Kidney glomerular epithelial cell (primary cell): ENCODE measurements at places on chromosomes 5 and 9.

DNA sequence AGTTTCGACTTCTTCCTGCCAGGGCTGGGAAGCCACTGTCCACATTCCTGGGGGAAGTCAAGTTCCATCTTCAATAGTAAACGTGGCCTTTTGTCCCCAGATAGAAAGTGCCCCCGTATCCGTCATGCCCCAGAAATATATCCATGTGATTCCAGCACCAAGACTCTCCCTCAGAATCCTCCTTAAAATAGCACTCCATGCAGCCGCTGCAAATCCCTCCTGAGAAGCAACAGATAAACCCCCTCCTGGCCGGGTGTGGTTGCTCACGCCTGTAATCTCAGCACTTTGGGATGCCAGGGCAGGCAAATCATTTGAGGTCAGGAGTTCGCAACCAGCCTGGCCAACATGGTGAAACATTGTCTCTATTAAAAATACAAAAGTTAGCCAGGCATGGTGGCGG is 126.1 kb downstream of the OLFM1 start:
- no peak for DNase-seq

GRCh38 chr9:115373000-115373709 is 255.2 kb upstream of the TNC start:
- DNase-seq: peak; percentile 96

DNA sequence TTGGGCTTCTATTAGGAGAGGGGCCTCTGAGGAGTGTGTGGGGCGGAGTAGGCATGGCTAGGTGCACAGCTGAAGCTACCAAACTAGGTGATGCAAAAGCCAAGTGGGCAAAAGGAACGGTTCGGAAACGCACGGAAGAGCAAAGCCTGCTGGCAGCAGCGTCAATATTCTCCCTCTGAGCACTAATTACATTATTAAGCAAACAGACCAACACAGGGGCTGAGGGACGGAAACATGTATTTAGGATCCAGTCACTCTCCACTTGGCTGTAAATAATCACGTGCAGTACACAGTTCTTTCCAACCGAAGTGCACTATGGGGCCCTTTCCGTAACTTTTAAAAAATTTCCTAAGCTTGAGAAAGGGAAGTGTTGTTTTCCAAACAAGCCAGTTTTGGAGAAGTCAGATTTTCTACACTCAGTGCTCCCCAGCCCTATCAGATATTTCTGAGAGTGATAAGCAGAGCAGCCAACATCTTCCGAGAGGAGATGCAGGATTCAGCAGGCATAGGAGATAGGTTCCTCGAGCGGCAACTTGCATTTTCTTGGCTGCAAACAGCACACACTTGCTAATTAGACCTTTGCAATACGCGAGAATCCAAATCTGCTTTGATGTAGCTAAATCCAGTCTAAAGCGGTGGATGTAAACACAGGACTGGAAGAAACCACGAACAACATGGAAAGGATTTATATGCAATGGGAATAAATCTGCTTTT is 217.2 kb upstream of the TBCA start:
- no peak for DNase-seq

DNA sequence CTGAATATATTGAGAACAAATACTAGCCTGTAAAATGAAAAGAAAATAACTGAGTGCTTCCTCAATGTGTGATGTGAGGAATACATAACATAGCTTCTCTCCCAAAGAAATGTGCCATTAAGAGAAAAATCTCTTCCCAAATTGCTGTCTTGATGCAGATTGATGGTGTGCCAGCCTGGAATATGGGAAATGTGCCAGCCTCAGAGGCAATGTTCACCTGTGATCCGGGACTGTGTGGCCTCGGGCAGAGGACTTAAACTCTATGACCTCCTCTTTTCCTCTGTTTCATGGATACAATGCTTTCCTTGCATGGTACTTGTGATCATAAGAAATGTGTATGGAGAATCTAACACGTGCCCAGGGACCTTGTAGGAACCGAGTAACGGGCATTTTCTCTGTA is 370.9 kb downstream of the DIRAS2 start:
- DNase-seq: no peak

DNA sequence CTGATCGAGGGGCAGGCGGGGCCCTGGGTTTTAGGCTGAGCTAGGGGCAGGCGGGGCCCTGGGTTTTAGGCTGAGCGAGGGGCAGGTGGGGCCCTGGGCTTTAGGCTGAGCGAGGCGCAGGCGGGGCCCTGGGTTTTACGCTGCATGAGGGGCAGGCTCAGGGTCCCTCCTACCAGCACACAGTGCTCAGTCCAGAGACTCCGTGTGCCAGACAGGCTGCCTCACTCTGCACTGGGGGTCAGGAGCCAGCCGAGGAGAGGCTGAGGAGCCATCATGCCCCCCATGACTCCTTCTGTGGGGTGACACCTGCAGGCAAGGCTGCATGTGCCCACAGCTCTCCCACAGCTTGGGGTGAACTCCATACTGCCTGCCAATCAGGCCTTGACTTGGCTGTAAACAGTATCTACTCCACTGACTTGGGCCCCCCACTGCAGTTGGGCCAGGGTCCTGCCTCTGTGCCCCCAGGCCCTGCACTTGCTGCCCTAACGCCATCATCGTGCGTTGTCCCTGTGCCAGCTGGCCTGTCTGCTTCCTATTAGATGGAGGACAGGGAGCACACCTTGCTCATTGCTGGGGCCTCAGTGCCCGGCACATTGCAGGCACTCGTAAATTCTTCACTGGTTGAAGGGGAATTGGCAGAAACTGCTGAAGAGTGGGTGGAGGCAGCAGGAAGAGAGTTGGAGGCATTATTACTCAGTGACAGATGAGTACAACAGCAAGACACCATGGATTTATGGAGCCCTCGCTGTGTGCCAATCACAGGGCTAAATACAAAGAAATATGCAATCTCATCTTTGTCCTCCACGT is 78.6 kb downstream of the AMBP start:
- DNase-seq: no peak

DNA sequence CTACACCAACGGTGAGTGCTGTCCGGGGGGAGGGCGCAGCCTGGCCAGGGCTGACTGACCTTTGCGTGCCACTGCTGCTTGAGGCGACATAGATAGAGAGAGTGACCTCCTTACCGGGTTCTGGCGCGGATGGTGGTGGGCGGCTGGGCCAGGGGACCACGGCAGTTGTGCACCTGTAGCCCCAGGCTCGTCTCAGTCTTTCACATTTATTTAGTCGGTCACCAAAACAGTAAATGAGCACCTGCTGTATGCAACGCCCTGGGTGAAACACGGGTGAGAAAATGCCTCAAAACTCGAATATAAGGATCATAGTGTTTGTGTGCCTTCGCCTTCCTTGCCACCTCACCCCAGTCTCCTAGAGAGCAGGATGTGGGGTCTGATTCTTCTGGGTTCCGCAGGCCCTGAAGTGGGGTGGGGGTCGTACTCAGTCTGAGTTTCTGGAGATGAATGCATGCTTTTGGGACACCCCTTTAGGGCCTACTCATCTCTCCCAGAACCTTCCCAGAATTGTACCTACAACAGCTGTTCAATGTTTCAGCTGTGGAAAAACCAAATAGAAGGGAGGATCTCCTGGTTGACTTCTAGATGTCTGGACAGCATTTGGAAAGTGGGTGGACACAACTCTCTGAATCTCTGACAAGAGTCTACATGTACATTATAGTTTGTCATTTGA is 714 bp downstream of the SEC24A start:
- DNase-seq: no peak

DNA sequence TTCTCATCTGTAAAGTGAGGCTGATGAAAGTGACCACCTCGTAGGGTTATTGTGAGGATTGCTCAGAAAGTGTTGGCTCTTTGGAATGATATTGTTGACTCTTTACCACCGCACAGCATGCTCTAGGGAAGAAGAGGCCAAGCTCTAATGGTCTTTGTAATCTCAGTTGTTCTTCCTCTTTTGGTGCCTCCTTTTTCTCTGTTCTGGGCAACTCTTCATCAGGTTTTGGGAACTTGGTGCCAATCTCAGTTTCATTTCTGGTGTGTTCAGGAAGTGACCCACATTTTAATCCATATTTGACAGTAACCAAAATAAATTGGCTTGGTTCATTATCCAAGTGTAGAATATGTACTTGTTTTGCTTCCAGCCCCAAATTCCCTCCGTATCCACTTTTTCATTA is 25.1 kb downstream of the ARHGAP26 start:
- DNase-seq: no peak

GRCh38 chr9:75545287-75545686 is 345.2 kb upstream of the PCSK5 start:
- DNase-seq: no peak

GRCh38 chr5:91175708-91176107 is 207.4 kb downstream of the ARRDC3 start:
- DNase-seq: no peak

GRCh38 chr5:131363811-131364506 is 100.1 kb downstream of the CDC42SE2 start:
- DNase-seq: no peak

- no peak for DNase-seq
These were observed 542 bp upstream of the TRIM52 start for GRCh38 chr5:181261320-181262049.

DNA sequence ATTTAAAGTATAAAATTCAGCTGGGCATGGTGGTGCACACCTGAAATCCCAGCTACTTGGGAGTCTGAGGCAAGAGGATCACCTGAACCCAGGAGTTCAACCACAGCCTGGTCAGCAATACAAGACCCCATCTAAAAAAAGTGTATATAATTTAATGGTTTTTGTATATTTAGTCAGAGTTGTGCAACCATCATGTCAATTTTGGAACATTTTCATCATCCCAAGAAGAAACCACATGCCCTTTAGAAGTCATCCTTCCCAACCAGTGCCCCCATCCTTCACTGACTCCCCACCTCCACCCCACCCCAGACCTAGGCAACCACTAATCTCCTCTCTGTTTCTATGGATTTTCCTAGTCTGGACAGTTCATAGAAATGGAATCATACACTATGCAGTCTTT is 18.8 kb upstream of the TEK start:
- no peak for DNase-seq

DNA sequence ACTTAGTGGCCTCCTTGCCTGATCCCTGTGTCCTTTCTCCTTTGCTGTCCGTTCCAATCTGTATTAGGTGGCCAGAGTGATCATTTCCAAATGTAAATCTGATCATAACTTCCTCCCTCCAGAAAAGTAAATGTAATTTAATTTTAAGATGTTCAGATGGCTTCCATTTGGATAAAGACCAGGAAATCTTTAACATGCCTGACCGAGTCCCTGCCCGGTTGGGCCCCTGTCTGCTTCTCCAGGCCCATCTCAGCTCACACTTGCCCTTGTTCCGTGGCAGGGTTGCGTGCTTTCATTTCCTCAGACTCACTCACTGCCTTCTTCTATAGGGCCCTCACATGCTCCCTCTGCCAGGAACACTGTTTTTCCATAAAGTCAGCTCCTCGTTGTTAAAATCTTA is 7.6 kb downstream of the MAP3K1 start:
- DNase-seq: no peak

GRCh38 chr5:24530906-24531305 is 113.9 kb downstream of the CDH10 start:
- no peak for DNase-seq

GRCh38 chr5:1641041-1641440 is 117.3 kb upstream of the LPCAT1 start:
- DNase-seq: no peak

GRCh38 chr9:23841304-23841703 is 15.3 kb upstream of the ELAVL2 start:
- no peak for DNase-seq

DNA sequence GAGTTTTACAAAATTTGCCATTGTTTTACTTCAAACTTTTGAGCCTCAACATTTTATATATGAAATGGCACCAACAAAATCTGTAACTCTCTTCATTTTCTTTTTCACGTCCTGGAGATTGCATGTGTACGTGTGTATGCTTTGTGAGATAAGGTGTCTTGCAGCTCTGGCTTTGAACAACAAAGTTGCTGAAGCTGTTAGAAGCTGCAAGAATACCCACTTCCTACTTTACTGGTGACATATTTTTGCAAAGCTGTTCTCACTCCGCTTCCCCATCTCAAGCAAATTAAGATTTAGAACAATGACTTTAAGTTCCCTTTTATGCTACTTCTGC is 41.8 kb downstream of the FYB1 start:
- DNase-seq: no peak

DNA sequence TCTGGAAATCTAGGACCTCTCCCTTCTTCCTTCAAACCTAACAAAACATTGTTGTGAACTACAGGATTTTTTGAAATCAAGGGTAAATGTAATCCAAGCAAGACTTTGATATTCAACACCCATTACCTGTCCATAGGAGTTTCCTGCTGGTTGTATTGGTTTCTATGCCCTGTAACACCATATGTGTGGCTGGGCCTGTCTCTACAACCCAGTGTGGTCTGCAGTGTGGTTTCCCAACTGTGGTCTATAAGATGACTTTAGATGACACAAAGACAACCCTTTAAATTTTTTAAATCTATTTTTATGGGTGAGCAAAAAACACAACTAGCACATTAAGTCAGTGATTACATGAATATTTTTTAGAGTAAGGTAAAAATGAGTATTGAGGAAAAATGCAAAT is 93.1 kb downstream of the SMIM15 start:
- DNase-seq: no peak

DNA sequence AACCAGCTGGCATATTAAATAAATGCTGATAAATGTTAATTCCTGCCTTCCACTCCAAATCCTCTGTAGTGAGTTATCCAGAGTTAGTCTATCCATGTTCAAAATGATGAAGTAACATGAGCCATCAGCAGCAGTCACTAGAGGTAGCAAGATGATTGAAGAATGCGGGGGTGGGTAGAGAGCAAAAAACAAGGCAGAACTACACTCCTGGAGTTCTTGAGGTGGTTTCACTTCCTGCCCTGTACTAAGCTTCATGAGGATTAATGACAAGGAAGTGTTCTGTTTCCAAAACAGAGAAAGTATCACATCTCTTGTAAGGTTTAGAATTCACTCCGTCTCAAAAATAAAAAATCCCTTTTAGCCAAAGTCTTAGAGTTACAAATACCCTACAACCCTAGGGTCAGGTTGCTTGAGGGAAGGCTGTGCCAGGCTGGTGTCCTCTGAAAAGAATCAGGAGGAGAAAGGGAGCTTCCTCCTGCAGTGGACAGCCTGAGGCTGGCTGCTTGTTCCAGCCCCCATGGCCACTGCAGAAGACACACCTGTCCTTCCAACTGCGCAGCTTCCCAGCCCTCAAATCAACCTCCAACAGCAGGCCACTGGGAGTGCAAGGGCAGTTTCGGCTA is 180.2 kb downstream of the DENND1A start:
- DNase-seq: peak; percentile 56

DNA sequence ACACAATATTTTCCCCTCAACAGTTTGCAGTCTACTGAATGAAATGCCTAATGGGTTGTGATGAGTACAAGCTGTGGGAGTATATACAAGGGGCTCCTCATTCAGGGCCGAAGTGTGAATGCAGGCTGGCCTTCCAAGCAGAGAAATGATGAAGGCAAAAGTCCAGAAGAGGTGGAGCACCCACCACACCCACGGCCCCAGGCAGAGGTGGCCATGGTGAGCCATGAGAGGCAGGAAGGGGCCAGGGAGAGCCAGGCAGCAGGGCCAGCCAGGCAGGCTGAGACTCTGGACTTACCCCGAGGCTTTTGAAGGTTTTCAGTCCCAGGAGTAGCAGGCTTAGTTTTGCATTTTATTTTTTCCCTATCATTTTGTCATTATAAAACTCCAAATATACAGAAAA is 218.1 kb downstream of the AUH start:
- no peak for DNase-seq
